T-cell (primary cell): ENCODE measurements at places on chromosomes 5 and 9.
A peak's percentile ranks its signal among the peaks of the same experiment; 100 is the strongest.

- DNase-seq: no peak
Observed at GRCh38 chr5:168030912-168031311, 260.5 kb upstream of the WWC1 start.

GRCh38 chr5:126808521-126808988 is 31.6 kb downstream of the LMNB1 start:
- DNase-seq: no peak

- DNase-seq: no peak
Observed at GRCh38 chr5:138889994-138890393, 14.9 kb upstream of the LRRTM2 start.

- DNase-seq: no peak
Observed at GRCh38 chr9:13382595-13382994, 103.1 kb upstream of the MPDZ start.

DNA sequence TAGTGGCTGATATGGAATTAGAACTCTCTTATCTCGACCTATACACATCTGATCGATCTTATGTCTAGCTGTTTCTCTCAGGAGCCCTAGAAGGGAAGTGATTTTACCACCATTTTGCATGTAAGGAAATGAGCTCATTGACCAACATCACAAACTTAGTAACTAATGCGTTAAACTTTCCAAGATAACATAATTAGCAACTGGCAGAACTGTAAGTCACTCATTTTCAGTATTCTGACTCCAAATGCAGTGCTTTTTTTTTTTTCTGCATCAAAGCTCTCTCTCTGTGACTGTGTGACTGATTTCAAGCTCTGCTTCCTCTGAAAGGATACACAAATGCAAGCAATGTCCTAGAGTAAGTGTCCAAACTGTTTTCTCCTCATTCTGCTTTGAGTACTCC is 68.1 kb upstream of the FBXL7 start:
- DNase-seq: no peak

GRCh38 chr5:133662578-133662977 is 50.2 kb upstream of the FSTL4 start:
- no peak for DNase-seq

DNA sequence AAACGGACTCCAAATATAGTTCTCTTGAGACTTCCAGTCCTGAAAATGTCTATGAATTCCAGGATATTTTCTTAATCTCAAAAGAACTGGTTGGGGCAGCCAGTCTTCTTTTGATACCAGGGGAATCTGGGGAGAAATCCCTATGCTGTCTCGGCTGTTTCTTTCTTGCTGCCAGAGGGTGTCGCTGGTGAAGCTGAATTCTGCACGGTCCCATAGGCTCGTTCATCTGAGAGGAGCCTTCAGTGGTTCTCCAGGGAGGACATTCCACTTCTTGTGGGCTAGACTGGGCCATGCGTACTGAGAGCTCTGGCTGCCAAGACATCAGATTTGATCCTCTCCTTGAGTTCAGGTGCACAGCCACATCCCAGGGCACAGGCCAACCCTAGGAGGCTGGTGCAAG is 155.0 kb upstream of the CLINT1 start:
- no peak for DNase-seq

DNA sequence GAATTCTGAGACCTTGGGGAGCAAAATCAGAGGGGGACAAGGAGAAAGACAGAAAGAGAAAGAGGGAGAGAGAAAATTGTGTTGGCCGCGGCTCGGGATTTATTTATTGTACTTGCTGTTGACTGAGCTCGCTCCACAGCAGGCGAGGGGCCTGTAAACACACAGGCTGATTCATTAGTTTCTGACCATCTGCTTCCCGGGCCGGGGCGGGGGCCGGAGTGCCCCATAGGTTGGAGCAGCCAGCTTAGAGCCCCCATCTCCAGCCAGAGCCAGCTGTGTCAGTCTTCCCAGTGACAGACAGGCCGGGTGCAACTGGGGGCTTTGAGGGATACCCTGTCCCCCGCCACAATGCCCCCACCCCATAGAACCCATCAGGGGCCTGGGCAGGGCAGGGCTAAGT is 30.9 kb downstream of the NTNG2 start:
- DNase-seq: no peak

- no peak for DNase-seq
Observed at GRCh38 chr5:120152931-120153330, 311.2 kb upstream of the PRR16 start.

DNA sequence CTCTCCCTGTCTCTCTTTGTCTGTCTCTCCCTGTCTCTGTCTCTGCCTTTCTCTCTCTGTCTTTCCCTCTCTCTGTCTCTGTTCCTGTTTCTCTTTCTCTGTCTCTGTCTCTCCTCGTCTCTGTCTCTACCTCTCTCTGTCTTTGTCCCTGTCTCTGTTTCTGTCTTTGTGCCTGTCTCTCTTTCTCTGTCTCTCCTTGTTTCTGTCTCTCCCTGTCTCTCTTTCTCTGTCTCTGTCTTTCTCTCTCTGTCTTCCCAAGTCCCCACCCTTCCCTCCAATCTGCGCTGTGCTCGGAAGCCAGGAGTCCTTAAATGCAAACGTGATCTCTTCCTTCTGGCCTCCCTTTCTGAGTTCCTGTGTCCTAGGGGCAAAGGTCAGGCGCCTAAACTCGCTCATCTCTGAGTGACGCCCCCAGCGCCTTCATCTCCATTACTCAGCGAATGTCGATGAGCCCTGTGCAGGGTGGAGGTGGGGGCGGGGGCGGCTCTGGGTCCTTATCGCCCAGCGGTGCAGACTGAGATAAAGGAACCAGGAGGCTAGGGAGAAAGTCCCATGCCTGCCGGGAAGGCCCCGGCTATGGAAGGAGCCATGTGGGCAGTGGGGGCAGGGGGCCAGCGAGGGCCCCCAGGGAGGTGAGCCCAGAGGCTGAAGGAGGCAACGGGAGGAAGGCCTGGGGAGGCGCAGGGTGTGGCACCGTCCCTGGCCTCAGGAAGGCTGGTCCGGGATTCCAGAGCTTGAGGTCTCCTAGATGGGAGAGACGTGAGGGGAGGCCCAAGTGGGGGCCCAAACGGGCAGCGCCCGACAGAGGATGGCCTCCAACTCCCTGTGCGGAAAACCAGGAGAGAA is 1.5 kb upstream of the SLC6A19 start:
- DNase-seq: no peak

DNA sequence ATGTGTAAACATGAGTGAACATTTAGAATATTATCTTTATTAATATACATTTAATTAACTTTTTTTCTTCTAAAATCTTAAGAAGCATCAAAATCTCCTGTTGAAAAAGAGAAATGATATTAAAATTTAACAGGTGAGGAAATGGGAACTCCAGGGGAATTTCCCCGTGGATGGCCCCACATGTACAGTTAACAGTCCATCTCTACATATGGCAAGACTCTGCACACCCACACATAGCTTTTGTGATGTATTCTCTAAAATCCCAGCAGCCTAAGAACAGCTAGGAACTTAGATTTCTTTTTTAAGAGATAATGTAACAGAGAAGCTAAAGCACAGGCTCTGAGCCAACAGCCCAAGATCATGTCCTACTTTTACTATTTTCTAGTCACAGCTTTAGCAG is 556.3 kb upstream of the RGMB start:
- no peak for DNase-seq

DNA sequence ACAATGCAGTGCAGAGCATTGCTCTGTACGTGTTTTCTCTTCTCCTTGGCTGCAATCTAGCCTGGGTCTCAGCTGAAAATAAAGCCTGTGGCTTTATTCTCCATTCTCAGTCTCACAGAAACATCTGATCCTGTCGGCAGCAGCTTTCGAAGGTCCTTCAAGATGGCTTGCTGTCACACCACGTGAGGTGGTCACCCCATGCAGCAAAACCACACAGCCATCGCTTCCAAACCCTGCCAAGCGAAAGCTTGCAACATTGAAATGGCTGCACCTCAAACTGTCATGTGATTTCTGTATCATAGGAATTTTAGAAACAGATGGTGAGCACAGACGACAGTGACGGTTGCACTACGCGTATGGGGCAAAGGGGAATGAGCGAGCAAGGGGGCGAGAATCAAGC is 98.5 kb upstream of the SMARCA2 start:
- no peak for DNase-seq

DNA sequence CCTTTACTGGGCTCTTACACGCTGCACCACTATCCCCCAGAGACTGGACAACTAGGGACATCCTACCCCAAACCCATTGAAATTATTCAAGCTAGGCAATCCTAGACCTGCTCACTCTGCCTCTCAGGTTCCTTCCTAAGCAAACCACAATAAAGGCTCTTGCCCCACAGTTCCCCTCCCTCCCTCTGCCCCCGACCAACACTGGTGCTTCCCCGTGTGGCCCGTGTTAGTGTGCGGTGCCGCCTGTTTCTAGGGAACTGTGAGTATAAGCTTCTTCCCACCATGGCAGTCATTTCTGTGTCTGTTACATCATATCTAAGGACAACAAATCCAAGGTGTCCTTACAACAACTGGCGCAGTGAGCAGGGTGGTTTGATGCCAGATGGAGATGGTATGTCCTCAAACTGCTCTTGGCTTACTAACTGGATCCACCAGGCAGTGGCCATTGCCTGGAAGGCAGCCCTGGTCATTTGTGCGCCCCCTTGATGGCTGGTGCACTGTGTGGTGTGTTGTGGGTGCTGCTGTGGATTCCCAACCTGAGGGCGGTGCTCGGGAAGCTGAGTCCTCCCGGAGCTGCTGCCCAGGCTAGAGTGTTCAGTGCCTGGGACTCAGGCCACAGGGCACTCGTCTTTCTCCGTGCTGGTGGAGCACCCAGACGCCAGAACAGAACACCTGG is 8.4 kb upstream of the MXD3 start:
- DNase-seq: no peak

- DNase-seq: peak; percentile 52
Observed at GRCh38 chr9:132877824-132878694, at the start of gene AK8. Gene AK8 (minus strand): TSS chr9:132878284. CDS start chr9:132878255, 29 bp downstream.

DNA sequence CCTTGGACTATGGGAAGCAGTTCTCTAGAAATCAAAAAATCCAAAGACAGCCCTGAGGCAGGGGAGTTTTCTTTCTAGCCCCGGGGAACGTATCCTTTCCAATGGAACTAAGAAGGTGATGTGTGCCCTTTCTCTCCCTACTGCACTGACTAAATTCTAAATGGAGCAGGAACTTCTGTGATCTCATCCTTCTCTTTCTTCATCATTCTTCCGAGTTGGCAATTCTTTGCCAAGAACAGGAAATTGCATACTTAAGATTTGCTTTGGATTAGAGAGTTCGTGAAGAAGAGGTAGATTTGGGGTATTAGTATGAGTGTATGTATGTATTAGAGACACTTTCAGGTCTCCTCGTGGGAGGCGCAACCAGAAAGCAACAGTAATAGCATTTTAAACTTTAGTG is 178.0 kb upstream of the PIK3R1 start:
- no peak for DNase-seq
